ENCODE measurements at places on chromosomes 7 and 10. TPM values are rescaled to one million over a fixed set of nuclear protein-coding genes. Genes with fewer than 3 reads are reported as not detected.

PDE6C gene
- total RNA-seq = not detected

OR2A5 gene
- total RNA-seq = not detected

UNCX gene
- total RNA-seq = not detected

HYAL4 gene
- not detected for total RNA-seq

PLEKHS1 gene
- not detected for total RNA-seq

FGFBP3 gene
- 0.34 TPM for total RNA-seq

EXOC6 gene
- total RNA-seq = 6.1 TPM

SPDYE18 gene
- 0.21 TPM for total RNA-seq

CTAGE6 gene
- not detected for total RNA-seq

TMEM178B gene
- total RNA-seq = 6.5 TPM

VAX1 gene
- total RNA-seq = not detected

PRR15 gene
- total RNA-seq = 0.35 TPM

BLNK gene
- not detected for total RNA-seq

HACD1 gene
- 138 TPM for total RNA-seq

ACTR3C gene
- not detected for total RNA-seq
